NCI-H2171 (cell line): ENCODE measurements at places on chromosomes 6 and 20.

DNA sequence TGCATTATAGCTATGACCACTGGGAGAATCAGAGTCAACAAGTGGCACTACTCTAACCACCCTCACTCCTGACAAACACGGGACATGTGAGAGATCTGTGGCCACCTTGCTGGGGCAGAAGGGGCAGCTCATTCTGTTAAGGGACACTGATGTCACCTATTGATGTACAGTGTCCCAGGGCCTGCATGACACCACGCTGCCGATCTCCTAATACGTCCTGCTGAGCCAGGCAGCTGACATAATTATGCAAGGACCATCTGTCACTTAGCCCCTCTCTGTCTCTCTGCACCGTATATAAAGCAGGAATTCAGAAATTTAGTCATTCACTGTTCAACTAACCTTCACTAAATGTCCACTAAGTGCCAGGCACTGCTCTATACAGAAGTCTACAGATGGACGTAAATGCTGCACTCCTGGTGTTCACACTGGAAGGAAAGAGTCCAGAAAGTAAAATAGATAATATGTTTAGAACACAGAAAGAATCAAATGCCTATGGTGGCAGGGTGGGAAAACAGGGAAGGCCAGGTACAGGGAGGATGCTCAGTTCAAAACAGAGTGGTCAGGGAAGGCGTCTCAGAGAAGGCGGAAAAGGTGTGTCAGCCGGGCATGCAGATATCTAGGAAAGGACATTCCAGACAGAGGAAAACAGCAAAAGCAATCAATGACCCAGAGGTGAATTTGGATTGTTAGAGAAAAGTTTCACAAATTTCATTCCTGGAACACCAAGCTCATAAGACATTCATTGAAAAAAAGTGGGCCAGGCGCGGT lies 173.8 kb downstream of the ZNF217 start:
- DNase-seq, result peak; percentile 22

DNA sequence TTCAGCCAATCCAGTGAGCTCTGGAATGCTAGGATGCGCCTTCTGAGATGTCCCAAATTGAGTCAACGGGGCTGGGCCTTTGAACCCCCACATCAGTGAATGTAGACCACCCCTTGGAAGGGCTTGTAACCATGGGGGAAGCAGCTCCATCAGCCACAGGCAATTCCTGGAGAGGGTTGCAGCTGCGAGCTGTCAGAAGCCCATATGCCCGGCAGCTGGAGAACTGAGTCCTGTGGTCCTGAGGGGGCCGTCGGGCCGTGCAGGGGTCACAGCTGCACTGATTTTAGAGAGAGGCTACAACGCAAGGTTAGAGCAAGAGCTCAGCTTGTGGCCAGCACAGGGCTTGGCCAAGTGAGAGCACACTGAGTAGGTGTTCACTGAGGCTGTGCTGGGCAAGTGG lies 121.3 kb downstream of the TOX2 start:
- no peak for DNase-seq

GRCh38 chr6:164069350-164069990 lies 655.0 kb downstream of the QKI start:
- no peak for DNase-seq

DNA sequence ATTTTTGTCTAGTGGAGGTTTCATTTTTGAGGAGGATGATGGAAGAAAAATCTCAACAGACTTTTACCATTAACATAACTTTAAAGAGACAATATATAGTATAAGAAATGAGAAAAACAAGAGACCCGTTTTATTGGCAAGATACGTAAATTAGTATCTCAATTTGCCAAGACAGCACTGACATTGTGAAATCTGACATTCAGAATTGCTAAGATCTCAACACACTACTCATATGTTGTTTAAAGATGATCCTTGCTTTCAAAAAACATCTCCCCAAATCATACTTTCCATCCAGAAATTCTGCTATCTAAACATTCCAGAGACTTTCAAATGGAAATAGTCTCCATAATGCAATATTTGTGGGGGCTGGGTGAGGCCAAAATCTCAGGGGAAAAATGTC lies 220.9 kb upstream of the CEP162 start:
- DNase-seq, result no peak

DNA sequence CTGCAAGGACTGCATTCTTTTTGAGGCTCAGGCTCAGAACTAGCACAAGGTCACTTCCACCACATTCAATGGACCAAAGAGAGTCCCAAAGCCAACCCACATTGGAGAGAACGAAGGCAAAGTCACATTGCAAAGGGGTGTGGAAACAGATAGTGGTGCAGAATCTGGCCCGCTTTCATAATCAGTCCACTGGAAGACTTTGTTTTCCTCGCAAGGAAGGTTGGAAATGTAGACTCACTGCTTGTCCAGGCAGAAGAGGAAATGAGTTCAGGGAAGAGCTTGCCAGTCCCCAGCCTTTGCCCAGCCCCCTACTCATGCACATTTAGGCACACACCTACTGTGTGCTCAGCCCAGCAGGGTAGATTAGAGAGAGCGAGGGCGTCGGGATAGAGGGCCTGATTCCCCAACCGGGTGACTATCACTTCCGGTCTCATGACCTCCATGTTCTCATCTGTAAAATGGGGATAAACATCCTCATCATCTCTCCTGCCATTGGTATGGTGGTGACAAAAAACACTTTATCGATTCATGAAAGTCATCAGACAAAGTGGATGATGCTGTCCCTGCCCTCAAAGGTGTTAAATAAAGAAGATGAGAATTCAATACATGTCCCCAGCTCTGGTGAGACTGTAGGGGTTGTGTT lies 24.3 kb upstream of the CCN5 start:
- DNase-seq, result no peak

GRCh38 chr6:85429346-85429745 lies 20.5 kb upstream of the NT5E start:
- DNase-seq, result no peak

DNA sequence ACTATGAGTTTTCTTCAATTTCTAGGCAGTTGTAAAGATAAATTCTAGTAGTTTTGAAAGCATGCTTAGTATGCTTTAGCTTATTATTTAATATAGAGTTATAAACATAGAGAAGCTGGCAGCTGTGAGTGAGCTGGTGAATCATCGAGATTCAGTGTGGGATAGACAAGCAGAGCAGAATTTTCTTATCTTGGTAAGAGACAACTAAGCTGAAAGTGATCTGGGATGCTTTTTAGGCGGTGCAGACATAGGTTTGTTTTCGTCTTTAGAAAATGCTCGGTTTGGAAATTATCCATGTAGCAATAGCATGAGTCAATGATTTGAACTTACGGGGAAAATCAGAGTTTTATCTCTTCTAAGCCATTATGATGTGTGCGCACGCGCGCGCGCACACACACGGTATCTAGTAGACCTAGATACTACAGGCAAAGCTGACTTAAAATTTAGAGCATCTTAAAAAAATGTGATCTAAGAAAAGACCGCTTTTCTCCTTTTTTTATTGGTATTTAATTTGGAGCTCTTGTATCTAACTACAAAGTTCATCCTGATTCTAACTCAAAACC lies 128.3 kb upstream of the MAP3K7 start:
- no peak for DNase-seq

- DNase-seq, result no peak
These were observed 5.5 kb upstream of the POU5F1 start for GRCh38 chr6:31175971-31176370.

- DNase-seq, result no peak
These were observed 127.4 kb downstream of the MYLK4 start for GRCh38 chr6:2623295-2623694.

DNA sequence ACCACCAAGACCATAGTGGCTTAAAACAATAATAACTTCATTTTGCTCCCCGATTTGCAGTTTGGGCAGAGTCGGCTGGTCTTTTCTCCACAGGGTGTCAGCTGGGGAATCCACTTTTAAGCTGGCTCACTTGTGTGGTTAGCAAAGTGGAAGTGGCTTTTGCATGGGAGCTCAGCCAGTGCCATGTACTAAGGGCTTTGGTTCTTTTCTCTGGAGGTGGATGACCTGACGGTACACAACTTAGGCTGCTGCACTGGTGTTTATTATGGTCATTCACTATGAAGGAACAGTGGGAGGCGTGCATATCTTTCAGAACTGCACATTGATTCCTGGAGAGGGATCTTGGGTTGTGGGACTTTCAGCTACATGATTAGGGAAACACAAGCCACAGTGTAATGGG lies 141.0 kb downstream of the OR2B2 start:
- no peak for DNase-seq

DNA sequence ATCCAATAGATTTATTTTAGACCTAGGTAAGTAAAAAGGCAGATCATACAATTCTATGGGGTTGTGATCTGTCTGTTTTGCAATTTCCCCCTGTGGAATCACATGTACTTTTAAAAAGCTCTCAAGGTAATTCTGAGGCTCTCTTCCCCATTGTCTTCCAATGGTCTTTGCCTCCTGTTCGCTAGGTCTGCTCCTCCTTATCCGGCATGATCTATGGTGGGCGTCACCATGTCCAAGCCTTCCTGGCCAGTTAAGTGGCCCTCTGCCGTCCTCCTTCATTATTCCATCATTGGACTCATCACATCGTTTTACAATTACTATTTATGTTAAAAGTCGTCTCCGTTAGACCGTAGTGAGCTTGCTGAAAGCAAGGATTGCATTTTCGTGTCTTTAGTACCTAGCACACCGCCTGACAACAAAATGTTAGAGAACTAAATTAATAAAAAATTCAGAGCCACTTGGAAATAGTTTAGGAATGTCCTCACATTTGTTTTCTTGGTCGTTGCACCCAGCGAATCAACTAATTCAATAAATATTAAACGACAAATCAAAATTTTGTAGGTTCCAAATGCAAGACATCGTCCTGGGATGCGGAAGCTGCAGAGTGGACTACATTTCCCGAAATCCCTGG lies 2.2 kb upstream of the STXBP5 start:
- DNase-seq, result no peak

- no peak for DNase-seq
These were observed 21.6 kb downstream of the MGME1 start for GRCh38 chr20:17990278-17990972.

DNA sequence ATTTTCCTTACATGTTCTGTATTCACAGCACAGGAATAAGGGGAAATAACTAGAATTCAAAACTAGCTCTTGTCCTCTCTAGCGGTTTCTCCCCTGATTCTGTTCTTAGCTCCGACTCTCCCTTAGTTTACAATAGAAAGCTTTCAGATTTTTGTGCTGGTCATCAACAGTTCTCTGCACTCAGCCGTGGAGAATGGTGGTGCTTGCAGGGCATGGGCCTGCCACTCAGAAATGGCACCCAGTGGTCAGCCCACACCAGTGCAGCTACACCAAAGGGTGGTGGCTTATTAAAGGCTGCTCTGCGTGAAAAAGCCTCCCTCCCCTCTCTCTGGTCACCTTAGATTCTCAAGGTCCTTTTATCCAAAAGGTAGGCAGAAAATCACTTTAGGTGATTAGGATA lies 123.5 kb downstream of the SASH1 start:
- DNase-seq, result no peak

DNA sequence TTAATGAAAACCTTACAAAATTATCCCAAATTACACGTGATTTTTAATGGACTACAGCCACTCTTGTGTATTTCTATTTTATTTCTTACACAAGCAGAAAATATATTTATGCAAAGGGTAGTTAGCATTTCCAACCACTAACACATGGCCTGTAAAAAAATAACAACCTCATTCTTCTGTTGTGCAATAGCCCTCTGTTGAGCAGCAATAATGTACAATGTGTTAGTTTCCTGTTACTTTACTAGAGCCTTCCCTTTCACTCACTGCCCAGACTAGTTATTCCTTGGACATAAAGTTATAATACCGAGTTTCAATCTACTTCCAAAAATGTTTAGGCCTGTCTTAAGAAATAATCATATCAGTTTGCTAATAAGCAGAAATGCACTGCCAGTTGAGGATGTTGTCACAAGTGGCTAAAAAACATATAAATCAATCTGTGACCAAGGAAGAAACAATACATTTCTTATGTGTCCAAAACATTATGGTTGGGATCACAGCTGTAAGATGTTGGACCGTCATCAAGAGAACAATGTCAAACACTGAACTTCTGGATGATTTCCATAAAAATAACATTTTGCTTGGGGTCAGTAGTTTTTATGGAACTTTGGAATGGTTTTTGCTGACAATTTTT lies 73.6 kb upstream of the RNF146 start:
- DNase-seq, result no peak

DNA sequence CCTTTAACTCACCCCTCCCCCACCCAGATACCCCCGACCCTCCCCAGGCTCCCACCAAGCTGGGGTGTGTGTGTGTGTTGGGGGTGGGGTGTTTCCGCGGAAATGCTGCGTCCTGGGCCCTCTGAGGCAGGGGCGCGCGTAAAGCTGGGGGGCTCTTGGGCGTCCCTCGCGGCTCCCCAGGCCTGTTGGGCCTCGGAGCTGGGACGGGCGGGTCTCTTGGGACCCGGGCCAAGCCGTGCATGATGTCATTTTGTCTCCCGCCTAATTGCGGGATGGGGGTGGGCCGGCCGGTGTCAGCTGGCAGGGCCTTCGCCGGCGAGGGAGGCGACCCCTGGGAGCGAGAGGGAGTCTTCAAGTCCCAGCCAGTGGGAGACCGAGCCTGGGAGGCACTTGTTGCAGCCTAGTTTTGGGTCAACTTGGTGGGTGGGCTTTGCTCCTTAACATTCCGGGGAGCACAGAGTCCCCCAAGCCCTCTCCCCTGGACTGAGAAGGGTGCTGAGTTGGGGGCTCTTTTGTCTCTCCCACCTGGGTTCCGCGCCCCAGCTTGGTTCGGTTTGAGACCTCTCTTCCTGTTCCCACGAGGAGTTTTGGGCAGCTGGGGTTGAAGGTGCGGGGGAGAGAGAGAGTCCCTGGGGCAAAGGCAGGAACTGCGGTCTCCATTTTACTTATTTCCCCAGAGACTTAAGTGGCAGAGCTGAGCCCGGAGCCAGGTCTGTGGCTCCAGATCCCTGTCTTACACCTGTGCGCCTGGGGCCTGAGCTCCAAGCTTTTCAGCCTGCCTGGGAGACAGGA lies 623 bp downstream of the MYBL2 start:
- peak; percentile 77 for DNase-seq
